ENCODE measurements at places on chromosomes 3 and 15.

DNA sequence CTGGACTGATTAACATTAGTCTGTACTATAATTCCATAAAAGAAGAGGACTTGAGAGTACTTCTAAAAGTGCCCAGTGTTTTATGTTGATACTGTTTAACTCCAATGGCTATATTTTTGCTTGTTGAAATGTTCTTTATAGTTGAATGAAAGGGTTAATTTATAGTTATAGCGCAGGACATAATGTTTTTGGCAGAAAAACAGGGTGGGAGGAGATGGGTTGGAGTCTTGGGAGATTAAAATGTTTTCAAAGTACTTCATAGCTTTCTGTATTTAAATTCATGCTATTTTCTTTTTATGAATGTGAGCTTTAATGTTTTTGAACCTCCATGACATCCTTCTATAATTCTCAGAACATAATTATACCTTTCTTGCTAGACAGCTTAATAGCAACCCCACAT lies 108.2 kb downstream of the CNTN3 start:
- DNase-seq: no peak

- no peak for DNase-seq
Observed at GRCh38 chr3:177835008-177835407, 637.7 kb upstream of the TBL1XR1 start.

DNA sequence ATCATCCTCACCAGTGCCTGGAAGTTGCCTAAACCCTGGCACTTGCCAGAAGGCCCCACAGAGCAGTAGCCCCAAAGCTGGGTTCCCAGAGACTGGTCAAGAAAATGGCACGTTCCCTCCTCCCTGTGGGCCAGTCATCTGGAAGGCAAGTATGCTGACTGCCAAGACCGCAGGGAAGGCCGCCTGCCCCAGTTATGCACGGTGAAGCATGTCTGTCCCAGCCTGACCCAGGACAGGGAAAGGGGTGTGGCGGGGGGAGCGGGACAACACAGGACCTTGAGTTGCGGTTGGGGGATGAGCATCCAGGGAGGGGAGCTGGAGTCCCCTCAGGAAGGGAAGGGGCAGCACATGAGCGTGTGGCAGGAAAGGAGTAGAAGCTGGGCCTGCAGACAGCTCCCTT lies 33.0 kb downstream of the RBPMS2 start:
- DNase-seq: no peak

GRCh38 chr3:110174908-110175307 lies 837.6 kb upstream of the DPPA4 start:
- DNase-seq: no peak

- DNase-seq: no peak
Observed at GRCh38 chr3:154548341-154548740, 118.4 kb upstream of the GPR149 start.

DNA sequence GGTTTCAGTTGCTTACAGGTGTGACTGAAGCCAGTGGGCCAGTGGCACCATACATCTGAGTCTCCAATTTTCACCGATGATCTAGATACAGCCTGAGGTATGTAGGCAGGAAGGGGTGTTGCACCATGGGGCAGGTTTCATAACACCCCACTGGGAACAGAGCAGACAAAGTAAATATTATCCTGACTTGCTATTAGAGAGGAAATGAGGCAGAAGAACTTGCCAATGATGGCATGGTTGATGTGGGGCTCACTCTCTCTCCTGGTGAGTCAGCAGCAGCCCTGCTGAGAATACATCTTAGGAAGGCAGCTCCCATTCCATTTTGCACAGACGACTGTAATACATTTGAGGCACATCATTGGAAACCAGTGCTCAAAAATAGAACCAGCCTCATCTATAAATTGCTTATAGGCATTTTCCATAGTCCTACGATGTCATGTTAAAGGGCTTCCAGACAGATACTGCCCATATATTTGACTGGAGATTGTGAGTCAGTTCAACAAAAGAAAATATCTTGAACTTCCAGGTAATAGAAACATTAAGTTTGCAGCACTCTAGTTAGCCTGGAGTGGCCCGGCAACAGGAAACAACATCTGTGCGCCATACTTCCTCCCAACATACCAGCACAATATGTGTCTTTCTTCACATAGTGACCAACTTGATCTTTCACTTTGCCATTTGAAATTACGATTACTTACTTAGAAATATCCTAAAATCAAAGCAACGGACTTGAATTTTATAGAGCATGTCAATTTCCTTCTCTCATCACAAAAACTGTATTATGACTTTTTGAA lies 175.5 kb downstream of the NECTIN3 start:
- DNase-seq: no peak

DNA sequence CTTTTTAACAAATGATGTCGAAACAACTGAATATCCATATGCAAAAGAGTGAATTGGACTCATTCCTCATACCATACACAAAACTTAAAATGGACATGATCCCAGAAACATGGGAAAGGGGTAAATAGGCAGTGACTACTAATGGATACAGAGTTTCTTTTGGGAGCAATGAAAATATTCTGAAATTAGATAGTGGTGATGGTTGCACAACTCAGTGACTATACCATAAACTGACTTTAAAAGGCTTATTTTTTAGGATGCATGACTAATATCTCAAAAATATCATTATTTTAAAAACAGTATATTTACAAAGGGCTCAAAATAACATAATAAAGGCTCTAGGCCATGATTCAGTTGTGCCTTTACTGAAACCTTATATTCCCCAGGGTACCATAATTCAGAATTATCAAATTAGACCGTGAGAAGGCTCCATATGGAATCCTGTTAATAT lies 16.3 kb upstream of the ATP13A3 start:
- no peak for DNase-seq

- no peak for DNase-seq
Observed at GRCh38 chr3:99324636-99325203, 313.7 kb upstream of the COL8A1 start.

DNA sequence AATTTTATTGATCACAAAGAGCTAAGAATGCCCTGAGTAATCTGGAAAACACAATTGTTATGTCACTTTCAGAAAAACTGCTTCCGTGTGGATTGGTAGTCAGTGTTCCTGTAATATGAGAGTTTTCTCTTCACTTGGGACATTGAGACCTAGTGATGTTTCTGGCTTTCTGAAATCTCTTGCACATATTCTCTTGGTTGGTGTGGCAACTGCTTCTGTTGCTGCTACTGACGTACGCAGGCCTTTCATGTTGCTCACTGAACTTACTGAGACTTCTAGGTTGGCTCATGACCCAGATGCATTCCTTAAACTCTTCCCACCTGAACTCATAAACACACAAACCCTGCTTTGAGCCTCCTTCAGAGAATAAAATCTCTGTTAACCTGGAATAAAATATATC lies 175.0 kb upstream of the PFN2 start:
- DNase-seq: no peak

GRCh38 chr15:37810381-37810780 lies 124.1 kb upstream of the TMCO5A start:
- DNase-seq: no peak

All from WTC11 (cell line).